Astrocyte of the spinal cord (primary cell): ENCODE measurements at places on chromosomes 2 and 18.
A peak's percentile ranks its signal among the peaks of the same experiment; 100 is the strongest.

GRCh38 chr2:159091976-159092375 lies 123.5 kb downstream of the TANC1 start:
- DNase-seq: no peak

DNA sequence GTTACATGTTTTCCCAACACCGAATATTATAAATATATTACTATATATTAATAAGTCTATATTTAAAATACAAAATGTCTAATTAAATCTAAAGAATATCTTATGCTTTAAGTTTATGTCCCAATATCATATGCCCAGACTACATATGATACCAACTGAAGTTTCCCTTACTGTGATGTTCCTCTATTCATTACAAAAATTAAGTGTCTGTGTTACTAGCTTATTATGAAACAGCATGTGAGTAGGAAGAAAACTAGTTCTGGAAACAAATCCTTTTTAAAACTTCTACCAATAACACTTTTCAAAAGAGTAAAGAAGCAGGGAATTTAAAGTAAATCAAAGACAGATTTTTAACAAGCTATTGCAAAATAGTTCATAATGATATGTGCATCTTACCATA lies 17.8 kb downstream of the HNRNPLL start:
- no peak for DNase-seq

DNA sequence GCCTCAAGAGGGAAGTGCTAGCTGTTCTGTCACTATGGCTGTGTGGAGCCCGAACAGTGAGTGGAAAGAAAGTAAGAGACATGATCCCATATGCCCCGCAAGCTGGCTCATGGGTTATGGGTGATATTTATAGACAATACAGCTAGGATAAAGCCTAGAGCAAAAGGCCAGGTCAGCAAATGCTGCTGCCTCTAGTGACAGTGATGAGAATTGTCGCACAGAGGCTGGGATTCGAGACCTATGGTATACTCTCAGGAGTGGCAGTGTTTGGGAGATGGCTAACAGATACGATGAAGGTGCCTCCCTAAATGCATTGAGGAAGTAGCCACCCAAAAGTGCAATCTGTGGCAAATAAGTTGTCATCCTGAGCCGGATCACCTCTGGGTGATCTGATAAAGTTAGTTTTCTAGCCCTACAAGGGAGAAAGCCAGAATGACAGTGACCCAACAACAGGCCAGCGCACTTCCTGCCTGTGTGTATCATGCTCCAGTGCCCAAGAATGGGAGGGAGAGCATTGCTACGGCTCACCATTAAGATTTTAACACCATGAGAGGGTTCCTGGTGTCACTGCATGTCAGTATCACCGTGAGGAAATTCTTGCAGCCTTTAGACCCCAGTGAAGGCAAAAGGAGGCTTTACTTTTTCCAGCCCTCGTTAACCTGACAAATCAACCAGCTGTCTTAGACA lies 92.2 kb upstream of the TGFA start:
- no peak for DNase-seq

DNA sequence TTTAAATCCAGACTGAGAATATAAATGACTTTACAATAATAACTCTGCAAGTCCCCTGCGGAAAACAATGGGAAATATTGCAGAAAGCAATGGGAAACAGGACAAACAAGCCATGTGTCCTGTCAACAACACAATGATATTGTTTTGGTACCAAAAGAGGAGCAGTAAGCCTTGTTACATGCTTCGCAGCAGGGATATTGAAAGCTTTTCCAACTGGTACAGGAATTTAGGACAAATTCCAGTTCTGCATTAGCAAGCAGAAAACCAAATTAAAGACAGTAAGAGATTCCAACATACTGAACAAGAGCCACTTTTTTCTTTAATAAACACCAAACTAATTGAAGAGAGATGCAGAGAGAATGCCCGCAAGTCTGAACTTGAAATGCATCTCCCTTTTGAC lies 30.0 kb downstream of the FRZB start:
- no peak for DNase-seq

- DNase-seq: no peak
Measured at GRCh38 chr2:15931319-15931890, 8.9 kb upstream of the MYCN start.

DNA sequence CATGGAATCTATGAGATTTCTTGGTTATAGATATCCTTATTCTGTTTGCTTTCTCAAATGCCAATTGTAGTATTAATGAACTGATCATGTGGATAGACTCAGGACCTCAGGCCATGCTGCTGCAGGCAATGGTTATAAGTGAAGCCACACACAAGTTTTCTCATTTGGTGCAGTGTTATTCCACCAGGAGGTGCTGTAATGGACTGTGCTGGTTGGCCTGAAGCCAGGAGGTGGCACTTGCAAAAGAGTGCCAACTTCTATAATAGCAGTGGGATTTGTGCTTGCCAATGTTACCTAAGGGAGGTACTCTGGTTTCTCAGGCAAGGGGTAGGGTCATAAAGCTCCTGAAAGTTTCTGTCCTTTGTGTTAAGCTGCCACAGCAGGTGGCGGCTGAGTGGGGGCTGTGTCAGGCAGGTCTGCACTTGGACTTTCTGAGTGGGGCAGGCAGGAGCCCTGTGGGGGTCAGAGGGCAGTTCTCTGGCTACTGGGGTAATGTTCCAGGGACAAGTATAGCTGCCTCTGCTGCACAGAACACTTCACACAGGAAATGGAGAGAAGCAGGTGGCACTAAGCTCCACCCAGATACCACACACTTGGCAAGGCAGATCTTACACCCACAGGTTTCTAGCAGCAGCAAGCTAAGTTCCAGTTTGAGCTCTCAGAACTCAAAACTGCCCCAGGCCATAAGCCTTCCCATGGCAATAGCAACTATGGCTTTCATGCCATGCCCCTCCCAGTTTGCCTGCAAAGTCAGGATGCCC lies 352.6 kb upstream of the CWC22 start:
- DNase-seq: no peak

DNA sequence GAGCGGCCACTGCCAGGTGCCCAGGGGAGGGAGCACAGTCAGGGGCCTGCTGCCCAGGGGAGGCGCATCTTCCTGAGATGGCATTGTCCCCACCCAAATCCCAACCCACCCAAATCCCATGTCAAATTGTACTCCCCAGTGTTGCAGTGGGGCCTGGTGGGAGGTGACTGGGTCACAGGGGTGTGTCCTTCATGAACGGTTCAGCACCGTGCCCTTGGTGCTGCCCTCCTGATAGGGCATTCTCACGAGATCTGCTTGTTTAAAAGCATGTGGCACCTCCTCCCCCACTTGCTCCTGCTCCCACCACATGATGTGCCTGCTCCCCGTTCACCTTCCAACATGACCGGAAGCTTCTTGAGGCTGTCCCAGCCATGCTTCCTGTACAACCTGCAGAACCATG lies 27.6 kb downstream of the ANKMY1 start:
- DNase-seq: no peak

GRCh38 chr18:68060871-68061270 lies 544.4 kb upstream of the DSEL start:
- DNase-seq: no peak

DNA sequence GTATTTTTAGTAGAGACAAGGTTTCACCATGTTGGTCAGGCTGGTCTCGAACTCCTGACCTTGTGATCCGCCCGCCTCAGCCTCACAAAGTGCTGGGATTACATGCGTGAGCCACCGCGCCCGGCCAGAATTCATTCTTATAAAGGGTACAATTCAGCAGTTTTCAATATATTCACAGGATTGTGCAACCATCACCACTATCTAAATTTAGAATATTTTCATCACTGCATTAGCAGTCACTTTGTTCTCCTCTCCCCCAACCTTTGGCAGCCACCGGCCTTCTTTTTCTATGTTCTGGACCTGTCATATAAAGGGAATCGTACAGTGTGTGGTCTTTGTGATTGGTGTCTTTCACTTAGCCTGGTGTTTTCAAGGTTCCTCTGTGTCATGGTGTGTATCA lies 40.7 kb downstream of the TCF7L1 start:
- no peak for DNase-seq

GRCh38 chr2:53452400-53452799 lies 315.2 kb upstream of the CHAC2 start:
- DNase-seq: no peak

DNA sequence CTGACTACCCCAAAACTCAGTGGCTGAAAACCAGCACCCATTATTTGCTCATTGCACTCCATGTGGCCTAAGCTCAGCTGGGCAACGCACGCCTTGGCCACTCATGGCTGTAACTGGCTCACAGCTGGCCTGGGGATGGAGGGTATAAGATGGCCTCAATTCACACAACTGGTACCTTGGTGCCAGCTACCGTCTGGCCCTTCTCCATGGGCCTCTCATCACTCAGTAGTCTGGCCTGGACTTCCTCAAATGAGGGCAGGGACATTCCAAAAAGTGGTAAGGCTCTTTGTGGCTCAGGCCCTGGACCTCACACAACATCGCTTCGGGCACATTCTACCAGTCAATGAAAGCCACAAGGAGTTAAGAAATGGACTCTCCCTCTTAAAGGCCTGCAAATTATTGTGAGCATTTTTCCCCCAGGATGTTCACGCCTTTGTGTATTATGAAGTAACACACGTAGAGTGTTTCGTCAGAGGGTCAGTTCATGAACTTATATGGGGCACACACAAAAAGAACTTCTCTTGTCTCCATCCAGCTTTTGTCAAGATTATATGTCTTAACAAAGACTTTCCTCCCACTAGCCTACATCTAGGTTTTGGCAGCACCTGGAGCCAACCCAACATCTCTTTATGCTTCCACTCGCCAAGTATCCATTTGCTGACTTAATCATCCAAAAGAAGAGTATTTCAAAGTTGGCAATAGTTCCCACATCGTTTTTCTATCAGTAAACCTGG lies 145.2 kb downstream of the CCBE1 start:
- DNase-seq: no peak

GRCh38 chr2:8289111-8289510 lies 392.7 kb upstream of the ID2 start:
- DNase-seq: no peak

- DNase-seq: peak; percentile 45
Measured at GRCh38 chr18:34729264-34729663, 19.2 kb downstream of the DTNA start.

DNA sequence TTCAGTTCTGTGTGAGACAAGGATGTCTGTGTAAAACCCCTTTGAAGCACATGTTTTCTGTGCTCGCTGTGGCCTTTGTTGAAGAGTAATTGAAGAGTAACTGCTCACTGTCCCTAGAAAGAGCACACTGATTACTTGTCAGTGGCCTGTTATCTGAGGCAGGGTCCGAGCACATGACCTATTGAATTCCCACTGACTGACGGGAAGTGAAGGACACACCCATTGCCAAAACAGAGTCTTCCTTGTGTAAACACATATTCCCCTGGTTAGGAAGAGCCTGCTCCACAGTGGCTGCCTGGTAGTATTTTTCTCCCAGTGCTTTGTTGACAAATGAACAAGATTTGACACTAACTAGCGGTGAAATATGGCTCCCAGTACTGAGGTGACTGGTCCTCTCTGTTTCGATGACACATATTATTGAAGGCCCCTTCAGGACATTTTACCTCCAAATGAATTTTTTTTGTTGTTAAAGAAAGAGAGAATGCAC lies 148.5 kb upstream of the GYPC start:
- DNase-seq: no peak
